ENCODE measurements at places on chromosomes 6 and 20. TPM values are rescaled to one million over a fixed set of nuclear protein-coding genes. Genes with fewer than 3 reads are reported as not detected.

Gene LTA
- polyA plus RNA-seq, result not detected

Gene SNTA1
- 46.3 TPM for polyA plus RNA-seq

Gene GPLD1
- polyA plus RNA-seq, result 0.50 TPM

Gene GATA5
- polyA plus RNA-seq, result 3.5 TPM

Gene TAF11
- 50.6 TPM for polyA plus RNA-seq

All from aorta (tissue), 5 donors.